ENCODE measurements at places on chromosomes 11 and 22.
A peak's percentile ranks its signal among the peaks of the same experiment; 100 is the strongest.

GRCh38 chr11:75532200-75533048 lies 6.7 kb upstream of the GDPD5 start:
- DNase-seq, result peak; percentile 68

GRCh38 chr11:45518141-45518832 lies 147.1 kb downstream of the CHST1 start:
- no peak for DNase-seq

GRCh38 chr11:76742902-76743301 lies 40.3 kb upstream of the TSKU start:
- no peak for DNase-seq

DNA sequence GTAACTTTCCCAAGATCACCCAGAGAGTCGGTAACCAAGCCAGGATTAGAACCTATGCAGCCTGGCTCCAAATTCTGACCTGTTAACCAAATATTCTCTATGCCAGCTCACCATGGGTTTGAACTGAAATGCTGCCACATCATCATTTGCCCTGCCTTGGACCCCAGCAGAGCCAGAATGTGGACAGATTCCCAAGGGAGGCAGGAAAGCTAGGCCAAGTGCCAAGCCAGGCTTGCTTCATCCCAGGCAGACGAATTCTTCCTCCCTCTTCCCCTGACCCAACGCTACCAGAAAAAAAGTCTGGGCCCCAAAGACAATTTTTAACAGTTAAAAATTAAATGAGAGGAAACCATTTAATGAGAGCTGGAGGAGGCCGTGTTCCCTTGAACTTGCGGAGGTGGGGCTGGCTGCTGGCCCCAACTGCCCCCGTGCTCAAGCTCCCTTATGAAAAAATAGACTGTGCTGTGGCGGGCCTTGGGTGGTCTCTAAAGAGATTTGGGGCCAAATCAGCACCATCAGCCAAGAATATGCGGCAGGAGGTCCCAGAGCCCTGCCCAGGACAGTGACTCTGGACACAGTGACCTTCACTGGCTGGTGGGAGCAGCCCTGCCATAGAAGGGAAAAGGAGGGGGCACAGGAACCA lies 184.1 kb upstream of the SYT13 start:
- DNase-seq, result no peak

GRCh38 chr11:67374571-67375281 lies 1.3 kb upstream of the CLCF1 start:
- no peak for DNase-seq

DNA sequence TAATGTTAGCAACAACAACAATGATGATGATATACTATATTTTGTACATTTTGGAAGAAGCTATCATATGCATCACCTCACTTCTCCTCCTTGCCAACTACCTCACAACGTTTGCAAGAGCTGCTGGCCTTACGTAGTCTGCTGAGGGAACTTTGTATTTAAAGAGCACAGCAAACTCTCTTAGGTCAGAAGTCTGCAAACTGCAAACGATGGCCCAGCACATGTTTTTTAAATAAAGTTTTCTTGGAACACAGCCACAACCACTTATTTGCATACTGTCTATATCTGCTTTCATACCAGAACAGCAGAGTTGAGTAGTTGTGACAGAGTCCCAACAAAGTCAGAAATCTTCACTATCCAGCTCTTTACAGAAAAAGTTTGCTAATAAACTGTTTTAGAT lies 261.7 kb downstream of the TENM4 start:
- DNase-seq, result no peak

- DNase-seq, result no peak
Observed at GRCh38 chr11:39541945-39542351, 1917.5 kb downstream of the LRRC4C start.

DNA sequence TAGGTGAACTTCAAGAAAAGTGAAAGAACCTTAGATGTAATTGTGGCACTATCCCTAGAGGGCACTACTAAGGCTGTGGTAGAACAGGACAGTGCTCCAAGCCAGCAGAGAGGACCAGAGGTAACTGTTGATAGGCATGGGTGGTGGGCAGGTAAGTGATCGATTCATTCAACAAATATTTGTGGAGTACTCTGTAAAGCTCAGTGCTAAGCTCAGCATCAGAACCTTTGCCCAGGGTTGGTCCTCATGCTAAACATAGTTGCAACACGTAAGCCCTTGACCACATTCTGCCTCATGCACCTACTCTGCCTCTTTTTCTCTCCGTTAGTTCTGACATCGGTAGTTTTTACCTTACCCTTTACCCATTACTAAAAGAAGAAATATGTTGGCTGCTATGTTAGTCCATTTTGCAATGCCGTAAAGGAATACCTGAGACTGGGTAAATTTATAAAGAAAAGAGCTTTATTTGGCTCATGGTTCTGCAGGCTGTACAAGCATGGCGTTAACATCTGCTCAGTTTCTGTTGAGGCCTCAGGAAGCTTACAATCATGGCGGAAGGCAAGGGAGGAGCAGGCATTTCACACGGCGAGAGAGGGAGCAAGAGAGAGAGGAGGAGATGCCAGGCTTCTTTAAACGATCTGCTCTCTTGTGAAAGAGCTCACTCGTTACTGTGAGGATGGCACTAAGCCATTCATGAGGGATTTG lies 18.4 kb upstream of the NNMT start:
- DNase-seq, result no peak

- no peak for DNase-seq
Observed at GRCh38 chr11:94762995-94763394, 5.2 kb upstream of the AMOTL1 start.

DNA sequence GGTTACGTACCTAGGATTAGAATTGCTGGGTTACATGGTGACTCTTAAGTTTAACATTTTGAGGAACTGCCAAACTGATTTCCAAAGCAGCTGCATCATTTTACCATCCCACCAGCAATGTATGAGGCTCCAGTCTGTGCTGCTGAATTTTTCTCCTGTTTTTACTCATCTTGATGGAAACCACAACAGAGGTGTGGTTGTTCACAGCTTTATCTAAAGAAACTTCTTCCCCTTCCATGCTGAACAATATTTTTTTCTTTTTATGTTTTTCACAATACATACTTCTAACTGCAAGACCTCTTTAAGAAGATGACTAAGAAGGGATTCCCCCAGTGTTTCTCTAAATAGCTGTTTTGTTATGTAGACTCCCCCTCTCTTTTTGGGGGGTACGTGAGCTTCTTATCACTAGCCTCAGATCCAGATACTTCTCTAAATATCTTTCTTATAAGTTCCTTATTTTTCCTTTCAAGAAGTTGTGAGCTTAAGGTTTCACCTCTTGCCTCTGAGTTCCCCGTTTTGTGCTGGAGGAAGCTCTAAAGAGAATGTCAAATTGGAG lies 24.0 kb downstream of the TCP11L1 start:
- DNase-seq, result no peak

DNA sequence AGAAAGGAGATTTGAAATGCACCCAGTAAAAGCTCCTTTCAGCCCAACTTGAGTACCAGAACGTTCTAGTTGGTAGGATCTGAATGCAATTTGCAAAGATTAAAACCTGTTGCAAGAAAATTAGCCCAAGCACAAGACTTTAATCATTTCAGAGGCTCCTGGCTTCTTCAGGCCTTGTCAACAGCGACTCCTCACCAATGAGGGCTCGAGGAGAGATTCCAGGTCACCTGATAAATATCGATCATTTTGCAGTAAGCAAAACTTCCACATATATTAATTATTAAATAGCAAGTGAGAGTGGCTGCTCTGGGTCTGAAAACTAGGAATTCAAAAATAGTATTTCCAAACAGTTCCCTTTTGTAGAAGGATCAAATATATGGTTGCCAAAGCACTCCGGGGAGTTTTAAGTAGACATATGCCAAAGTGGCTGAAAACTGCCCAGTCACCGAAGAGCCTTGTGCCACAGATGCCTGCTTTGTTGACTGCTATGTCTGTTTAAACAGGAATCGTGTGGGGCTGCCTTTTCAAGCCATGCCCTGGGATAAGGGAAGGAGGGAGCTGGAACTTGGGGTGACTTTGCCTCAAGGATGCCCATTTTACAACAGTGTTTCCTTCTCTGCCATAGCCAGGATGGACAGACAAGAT lies 64.0 kb downstream of the CSNK2A3 start:
- no peak for DNase-seq

GRCh38 chr11:73359930-73360742 lies 16.1 kb upstream of the RELT start:
- peak; percentile 29 for DNase-seq

DNA sequence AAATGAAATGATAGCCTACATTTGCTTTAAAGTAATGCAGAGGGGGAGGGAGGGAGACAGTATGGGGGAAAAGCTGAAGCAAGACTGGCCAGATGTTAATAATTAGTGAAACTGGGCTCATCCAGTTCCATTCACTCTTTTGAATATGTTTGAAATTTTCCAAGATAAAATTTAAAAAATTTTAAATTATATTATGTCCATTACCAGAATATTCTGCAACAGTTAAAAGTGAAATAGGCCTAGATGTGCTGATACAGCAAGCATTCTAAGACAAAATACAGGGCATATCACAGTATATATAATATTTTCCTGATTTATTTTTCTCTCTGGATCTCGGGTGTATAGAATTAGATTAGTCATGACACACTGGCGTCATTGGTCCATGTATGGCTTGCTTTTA lies 13.6 kb upstream of the ZNRF3 start:
- DNase-seq, result no peak

GRCh38 chr22:48523091-48523490 lies 1304.6 kb downstream of the BRD1 start:
- no peak for DNase-seq

Measured in muscle of arm (tissue), 14 donors.